T-helper 1 cell (primary cell): ENCODE measurements at places on chromosomes 16 and 17.

- DNase-seq = no peak
These were observed 40.5 kb downstream of the BEAN1 start for GRCh38 chr16:66467611-66468010.

DNA sequence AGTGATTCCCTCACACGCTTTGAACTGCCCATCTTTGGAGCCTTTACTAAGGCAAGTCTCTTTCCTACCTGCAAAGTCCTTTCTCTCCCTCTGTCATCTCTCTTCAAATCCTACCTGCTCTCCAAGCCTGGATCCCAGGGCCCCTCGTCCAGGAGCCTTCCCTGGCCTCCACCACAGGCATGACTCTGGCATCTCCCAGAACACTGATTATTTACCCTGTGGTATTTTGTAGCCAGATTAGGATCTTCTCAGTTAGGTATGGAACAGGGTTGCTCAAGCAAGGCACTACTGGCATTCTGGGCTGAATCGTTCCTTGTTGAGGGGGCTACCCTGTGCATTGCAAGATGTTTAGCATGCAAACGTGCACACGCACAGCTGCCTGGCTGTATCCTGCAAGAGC is 31.9 kb upstream of the POLR3E start:
- no peak for DNase-seq

DNA sequence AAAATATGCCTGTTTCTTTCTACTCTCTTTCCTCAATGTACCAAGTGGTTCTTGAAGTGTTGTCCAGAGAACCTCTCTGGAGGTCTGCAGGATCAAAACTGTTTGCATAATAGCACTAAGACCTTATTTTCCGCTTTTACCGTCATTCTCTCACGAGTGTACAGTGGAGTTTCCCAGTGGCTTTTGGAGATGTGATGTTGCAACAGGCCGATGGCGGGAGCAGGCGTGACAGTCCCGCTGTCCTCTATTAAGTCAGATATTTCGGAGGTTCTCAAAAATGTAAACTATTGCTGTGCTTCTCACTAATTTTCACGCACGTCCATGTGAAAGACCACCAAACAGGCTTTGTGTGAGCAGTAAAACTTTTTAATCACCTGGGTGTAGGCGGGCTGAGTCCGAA is 8.3 kb upstream of the GPRC5B start:
- no peak for DNase-seq

- DNase-seq = peak; percentile 80
These were observed 92.0 kb upstream of the CHMP6 start for GRCh38 chr17:80899402-80900268.

DNA sequence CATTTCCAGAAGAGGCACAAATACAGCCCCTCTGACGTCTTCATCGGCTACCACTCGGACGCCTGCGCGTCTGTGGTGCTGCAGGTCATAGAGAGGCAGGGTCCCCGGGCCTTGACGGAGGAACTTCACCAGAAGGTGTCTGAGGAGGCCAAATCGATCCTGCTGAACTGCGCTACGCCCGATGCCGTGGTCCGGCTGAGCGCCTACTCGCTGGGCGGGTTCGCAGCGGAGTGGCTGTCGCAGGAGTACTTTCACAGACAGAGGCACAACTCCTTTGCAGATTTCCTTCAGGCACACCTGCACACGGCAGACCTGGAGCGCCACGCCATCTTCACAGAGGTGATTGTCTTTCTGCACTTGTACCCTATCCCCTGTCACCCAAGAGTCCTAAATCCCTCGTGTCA is 67.0 kb upstream of the ENDOV start:
- DNase-seq = no peak

DNA sequence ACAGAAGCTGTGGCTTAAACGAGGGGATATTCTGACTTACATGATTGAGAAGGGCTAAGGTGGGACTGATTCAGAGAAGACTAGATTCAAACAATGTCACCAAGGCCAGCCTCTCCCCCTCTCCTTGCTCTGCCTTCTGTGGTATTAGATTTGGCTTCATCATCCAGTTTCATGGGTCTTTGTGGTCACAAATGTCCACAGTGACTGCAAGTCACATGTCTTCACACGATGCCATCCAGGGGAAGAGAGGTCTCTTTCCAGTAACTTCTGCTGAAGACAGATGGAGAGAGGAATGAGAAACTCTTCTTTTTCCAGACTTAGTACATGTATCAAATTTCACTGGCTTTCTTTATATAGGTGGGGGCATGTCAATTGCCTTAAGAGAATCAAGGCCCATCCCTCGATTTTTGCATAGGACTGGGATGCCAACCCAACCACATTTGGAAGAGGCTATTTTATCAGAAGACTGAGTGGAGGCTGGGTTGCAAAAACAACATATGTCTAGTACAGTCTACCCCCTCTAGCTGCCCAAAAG is 57.3 kb upstream of the HNF1B start:
- no peak for DNase-seq

DNA sequence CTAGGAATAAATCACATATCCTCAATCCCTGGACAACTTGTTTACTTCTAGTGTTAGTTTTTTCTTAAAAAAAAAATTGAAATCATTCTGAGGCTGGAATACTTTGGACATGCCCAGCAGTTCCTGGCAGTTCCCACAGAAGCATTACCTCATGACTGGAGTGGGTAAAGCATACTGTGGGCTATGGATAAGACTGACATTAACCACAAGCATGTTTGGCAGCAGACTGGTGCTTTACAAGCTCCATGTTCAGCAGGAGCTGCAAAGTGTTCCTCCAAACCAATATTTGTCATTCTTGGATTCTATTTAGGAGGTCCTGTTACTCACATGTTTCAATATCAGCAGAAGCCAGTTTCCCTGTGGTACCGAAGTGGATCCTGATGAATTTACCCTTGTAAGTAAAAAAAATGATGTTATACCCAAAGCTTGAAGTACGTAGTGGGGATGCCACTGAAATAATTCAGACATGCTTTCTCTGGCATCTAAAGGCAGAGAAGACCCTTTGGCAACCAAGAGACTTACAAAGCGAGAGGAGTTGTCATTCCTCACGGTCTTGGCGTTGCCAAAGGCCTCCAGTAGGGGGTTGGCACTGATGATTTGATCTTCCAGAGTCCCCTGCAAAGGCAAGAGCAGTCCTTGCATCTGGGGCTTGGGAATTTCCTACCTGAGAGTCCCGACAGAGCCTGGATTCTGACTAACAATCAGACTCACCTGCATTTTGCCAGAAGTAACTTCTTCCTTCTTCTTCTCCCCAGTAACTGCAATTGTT is 4.9 kb downstream of the MYH1 start:
- DNase-seq = no peak

DNA sequence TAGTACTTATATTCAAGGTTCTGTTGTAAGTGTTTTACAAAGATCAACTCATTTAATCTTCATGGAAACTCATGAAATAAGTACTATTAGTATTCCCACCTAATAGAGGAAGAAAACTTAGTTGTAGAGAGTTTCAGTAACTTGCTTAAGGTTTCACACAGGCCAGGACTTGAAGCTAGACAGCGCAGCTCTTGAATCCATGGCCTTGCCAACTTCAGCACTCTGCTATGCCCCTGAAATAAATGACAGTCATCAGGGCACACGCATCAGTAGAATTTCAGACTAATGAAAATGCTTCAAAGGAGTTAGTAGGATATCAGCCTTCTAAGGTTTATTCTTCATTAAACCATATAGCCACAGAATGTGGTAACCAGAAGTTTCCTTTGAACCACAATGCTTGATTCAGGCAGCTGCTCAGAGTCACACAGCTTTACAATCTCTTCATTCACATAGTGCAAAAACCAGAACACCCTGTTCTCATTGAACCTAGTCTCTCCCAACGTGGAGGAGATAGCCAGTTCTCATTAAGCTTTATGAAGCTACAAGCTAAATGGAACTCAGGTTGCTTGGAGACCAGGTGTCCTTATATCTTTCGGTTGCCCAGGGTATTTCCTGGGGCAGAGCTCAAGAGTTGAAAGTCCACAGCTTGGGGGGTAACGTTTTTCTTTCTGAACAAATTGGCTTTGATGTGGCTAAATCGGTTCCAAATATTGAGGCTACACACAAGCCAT is 39.7 kb downstream of the KCNJ2 start:
- no peak for DNase-seq

GRCh38 chr17:57914273-57915142 is 40.7 kb downstream of the CUEDC1 start:
- no peak for DNase-seq

DNA sequence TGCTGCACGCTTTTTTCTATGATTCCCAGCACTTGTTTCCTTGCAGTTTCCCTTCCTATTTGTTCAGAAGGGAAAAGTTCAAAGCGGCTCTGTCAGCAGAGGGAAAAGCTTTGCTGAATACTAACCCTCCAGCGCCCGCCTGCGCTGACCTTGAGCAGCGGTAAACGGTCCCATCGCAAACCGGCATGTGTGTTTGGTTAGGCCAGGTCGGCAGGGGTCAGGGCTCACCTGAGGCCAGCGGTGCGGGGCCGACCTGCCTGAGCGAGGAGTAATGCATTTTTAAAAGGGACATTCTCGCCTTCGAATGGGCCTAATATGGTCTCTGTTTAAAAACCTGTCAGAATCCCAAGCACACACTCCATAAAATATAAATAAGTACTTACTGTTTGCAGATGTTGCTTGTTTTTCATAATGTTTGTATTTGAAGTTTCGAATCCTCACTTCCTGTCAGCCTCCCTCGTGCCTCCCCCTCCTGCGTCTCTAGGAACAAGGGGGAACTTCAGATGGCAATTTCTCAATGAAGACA is 110.1 kb downstream of the IRX3 start:
- no peak for DNase-seq

DNA sequence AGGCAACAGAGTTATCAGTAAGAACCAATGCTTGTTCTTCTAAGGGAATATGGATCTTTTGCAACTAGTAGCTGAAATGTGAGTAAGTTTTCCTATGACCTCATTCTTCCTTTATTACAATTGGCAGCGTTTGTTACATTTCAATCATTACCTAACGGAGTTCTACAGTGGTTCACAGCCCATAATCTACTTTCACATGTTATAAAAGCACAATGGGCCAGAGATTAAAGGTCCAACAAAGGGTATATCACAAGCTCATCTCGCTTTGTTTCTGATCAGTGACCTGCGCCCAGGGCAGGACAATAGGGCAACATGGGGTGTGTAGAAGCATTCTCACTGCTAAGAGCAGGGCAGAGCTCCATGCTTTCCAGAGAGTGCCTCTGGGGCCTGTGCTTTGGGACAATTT is 279.9 kb upstream of the DYNLRB2 start:
- no peak for DNase-seq

DNA sequence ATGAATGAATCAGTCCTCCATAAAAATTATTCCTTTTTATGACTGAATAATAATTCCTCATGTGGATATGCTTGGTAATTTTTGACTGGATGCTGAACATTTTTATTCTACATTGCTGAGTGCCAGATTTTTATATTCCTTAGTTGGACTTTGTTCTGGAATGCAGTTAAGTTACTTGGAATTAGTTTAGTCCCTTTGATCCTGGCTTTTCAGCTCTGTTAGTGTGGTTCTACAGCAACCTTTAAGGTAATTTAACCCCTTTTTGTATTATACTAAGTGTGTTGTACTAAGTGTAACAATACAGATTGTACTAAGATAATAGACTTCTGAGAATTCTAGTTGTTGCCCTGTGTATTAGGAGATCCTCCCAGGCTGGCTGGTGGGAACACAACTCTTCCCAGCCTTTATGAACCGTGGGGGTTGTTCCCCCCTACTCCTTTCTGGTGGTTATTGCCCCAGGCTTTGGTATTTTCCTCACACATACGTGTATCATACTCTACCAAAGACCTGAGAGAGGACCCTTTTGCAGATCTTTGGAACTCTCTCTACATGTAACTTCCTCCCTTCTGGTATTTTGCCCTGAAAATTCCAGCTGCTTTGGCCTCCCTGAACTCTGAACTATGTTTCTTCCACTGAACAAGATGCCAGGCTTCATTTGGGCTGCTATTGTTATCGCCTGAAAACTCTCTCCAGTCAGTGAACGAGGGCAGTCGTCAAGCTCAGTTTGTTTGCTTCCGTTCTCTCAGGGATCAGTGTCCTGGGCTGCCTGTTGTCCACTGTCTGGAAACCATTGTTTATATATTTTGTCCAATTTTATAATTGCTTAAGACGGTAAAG is 30.5 kb downstream of the TANGO6 start:
- DNase-seq = no peak

DNA sequence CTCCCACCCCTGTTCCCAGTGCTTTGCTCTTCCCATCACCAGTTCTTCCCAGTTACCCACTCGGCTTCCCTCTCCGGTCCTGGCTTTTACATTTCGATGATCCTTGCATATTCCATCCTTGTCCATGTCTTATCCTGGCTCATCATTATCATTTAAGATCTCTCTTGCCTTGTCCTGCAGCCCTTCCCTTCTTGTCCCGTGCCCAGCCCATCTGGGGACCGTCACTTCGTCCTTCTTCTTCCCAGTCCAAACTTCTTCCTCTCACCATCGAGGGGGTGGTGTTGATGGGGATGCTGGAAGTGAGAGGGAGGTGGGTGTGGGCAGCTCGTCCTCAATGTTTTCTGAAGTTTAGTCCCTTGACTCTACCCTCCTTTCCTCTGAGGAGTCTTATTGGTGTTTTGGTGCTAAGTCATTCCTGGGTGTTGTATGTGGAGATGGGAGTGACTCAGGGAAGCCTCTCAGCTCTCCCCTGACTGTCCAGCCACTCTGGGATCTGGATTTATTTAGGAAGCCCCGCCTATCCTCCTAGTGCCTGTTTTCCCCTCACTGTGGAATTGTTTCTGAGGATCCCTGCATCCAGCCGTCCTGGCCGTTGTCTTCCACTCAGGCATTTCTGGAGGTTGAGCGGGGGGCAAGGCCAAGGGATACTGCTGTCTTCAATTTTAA is 975 bp downstream of the SNX29 start:
- no peak for DNase-seq

- DNase-seq = no peak
These were observed 2.6 kb downstream of the LGALS3BP start for GRCh38 chr17:78976907-78977680.

- no peak for DNase-seq
These were observed 59.5 kb downstream of the CCDC182 start for GRCh38 chr17:57685499-57686132.

DNA sequence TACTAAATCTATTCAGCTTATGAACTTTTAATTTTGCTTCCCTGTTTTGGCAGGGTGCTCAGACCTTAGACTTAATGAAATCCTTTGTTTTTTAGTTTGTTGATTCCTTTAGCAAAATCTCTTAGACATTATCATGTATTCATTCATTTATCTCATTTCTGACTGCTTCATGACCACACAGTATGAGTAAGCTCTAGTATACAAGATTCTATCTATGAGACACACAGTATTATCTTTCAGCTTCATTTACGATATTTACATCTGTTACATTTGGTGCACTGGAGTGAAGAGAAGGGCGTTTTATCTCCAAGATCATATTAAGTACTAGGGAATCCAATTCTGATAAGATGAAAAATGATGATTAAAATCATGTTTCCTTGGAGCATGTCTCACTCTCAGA is 448.1 kb upstream of the CA10 start:
- DNase-seq = no peak

DNA sequence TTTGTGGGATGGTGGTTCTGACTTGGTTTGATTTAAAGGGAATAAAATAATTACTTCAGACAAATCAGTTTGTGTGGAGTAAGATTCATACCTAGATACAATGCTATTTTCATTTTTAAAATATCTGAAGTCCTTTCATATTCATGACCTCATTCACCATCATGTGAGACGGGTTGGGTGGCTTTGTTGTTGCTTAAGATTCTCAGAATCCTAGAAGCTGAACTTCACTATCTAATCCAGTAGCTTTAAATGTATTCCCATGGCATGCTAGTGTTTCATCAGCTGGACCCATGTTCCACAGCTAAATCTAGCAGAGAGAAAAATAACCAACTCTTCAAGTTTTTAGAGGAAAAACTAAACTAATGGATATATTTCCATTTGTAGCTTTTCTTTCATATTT is 2.7 kb upstream of the AMFR start:
- no peak for DNase-seq

- no peak for DNase-seq
These were observed 5.0 kb downstream of the RPL23 start for GRCh38 chr17:38848557-38848891.
